ENCODE measurements at places on chromosomes 3 and 15. TPM values are rescaled to one million over a fixed set of nuclear protein-coding genes. Genes with fewer than 3 reads are reported as not detected.

- no peaks in the 10 kb centered on the region for H3K4me1 ChIP-seq
- no peak overlapping the region for H3K27ac ChIP-seq
- H3K27me3 ChIP-seq = no peaks in the 10 kb centered on the region
These were observed 47.6 kb downstream of the SETMAR start for GRCh38 chr3:4350789-4351163.

CPEB1 gene
- total RNA-seq = 1.4 TPM

AP2M1 gene
- total RNA-seq = 206 TPM

- no peak overlapping the region for H3K4me3 ChIP-seq
- DNase-seq = no peak
- no peaks in the 10 kb centered on the region for H3K36me3 ChIP-seq
These were observed 80.6 kb upstream of the BHLHE40 start for GRCh38 chr3:4898454-4899313.

- no peak overlapping the region for H3K4me3 ChIP-seq
- no peaks in the 10 kb centered on the region for H3K27me3 ChIP-seq
- DNase-seq = no peak
- no peak overlapping the region for H3K27ac ChIP-seq
- no peaks in the 10 kb centered on the region for H3K36me3 ChIP-seq
These were observed 92.1 kb upstream of the GADL1 start for GRCh38 chr3:30986551-30986950.

DNA sequence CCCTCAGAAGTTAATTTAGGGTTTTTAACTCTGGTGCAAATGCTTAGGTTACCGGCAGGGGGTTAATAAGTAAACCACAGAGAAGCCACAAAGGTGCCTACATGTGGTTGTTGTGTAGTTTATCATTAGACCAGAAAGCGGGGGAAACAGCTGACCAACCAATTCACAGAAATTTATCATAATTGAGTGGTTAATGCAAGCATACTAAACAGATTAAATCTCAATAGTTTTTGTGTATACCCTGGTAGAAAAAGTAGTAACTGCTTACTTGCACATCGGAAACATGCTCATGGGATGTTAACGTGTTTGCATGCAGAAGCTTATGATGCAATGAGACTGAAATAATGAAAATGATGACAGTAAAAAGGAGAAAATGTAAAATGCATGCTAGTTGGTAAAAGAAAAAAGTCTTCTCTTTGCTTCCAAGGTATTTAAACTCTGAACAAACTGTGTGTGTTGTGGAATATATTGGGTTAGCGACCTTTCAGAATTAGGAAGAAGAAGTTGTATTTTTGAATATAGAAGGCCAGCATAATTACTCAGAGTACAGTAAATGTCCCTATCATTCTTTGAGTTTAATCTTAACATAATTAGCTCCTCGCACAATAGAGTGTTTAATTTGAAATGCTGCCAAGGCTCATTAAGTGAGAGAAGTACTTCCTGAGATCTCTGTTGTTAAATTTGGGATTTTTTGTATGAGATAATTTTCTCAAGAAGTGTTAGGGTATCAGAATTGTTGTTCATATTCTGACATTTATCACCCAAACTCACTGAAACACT lies 316.2 kb downstream of the PTPRG start:
- no peaks in the 10 kb centered on the region for H3K36me3 ChIP-seq
- H3K4me1 ChIP-seq = peaks cover 8% of the 10 kb centered on the region
- no peaks in the 10 kb centered on the region for H3K27me3 ChIP-seq
- H3K27ac ChIP-seq = no peak overlapping the region
